Hair follicle dermal papilla cell (primary cell): ENCODE measurements at places on chromosomes 7 and 10. TPM values are rescaled to one million over a fixed set of nuclear protein-coding genes. Genes with fewer than 3 reads are reported as not detected.

CALY gene
- total RNA-seq = not detected in 2 replicates

COL28A1 gene
- under 0.01 and 0.32 TPM in 2 replicates for total RNA-seq

MIOS gene
- 26.4 and 35.0 TPM in 2 replicates for total RNA-seq

FGFR2 gene
- 23.0 and 24.2 TPM in 2 replicates for total RNA-seq

STOX1 gene
- under 0.01 and 0.12 TPM in 2 replicates for total RNA-seq

CPVL gene
- 0.49 and 1.3 TPM in 2 replicates for total RNA-seq

PTPRZ1 gene
- 0.16 TPM in 1 of 2 replicates, not detected in the other for total RNA-seq

CCDC126 gene
- total RNA-seq = 11.1 and 12.3 TPM in 2 replicates

WNT2 gene
- 6.3 and 7.5 TPM in 2 replicates for total RNA-seq

WIPF3 gene
- total RNA-seq = not detected in 2 replicates

KLHDC10 gene
- 29.9 and 30.8 TPM in 2 replicates for total RNA-seq

NME8 gene
- total RNA-seq = not detected in 2 replicates

TFEC gene
- total RNA-seq = under 0.01 and 0.16 TPM in 2 replicates

SPDYE1 gene
- total RNA-seq = under 0.01 TPM in 1 of 2 replicates, not detected in the other

FFAR4 gene
- total RNA-seq = not detected in 2 replicates

GIMAP1 gene
- 0.16 TPM in 1 of 2 replicates, not detected in the other for total RNA-seq

GNAI1 gene
- 38.3 and 46.1 TPM in 2 replicates for total RNA-seq

TMEM178B gene
- total RNA-seq = under 0.01 TPM in 2 replicates

PIK3CG gene
- total RNA-seq = not detected in 2 replicates

HOXA10 gene
- total RNA-seq = not detected in 2 replicates

ZCWPW1 gene
- total RNA-seq = 1.6 and 2.1 TPM in 2 replicates

CLDN4 gene
- total RNA-seq = 0.16 and 0.24 TPM in 2 replicates

ST8SIA6 gene
- not detected in 2 replicates for total RNA-seq

SUN3 gene
- total RNA-seq = not detected in 2 replicates

EPHB6 gene
- total RNA-seq = 6.7 and 13.4 TPM in 2 replicates

FIS1 gene
- 88.1 and 118 TPM in 2 replicates for total RNA-seq

PLXNA4 gene
- total RNA-seq = 1.7 and 2.8 TPM in 2 replicates

CPEB3 gene
- total RNA-seq = 0.81 and 0.85 TPM in 2 replicates

TMEM225B gene
- 1.5 and 1.6 TPM in 2 replicates for total RNA-seq

CTAGE15 gene
- 0.36 and 1.5 TPM in 2 replicates for total RNA-seq

PAPOLB gene
- total RNA-seq = under 0.01 and 0.16 TPM in 2 replicates

EGR2 gene
- 0.61 and 1.1 TPM in 2 replicates for total RNA-seq

THNSL1 gene
- 1.8 and 2.1 TPM in 2 replicates for total RNA-seq

ADCK2 gene
- total RNA-seq = 20.6 and 26.5 TPM in 2 replicates

SYNPO2L gene
- total RNA-seq = under 0.01 TPM in 1 of 2 replicates, not detected in the other

PRKCQ gene
- 0.16 and 0.24 TPM in 2 replicates for total RNA-seq

C10orf95 gene
- not detected in 2 replicates for total RNA-seq

XRCC2 gene
- total RNA-seq = 0.12 and 0.49 TPM in 2 replicates

HYCC1 gene
- 73.5 and 96.5 TPM in 2 replicates for total RNA-seq

ASAH2 gene
- 0.12 and 0.49 TPM in 2 replicates for total RNA-seq

CAMK2G gene
- total RNA-seq = 98.2 and 136 TPM in 2 replicates

CACUL1 gene
- total RNA-seq = 30.8 and 35.7 TPM in 2 replicates

FGL2 gene
- total RNA-seq = 0.16 and 0.49 TPM in 2 replicates

FAM25C gene
- total RNA-seq = not detected in 2 replicates
